Neuronal stem cell (in vitro differentiated cells): ENCODE measurements at places on chromosomes 7 and 10.

- no peak for DNase-seq
These were observed 24.7 kb upstream of the GRID1 start for GRCh38 chr10:86391236-86391840.

- no peak for DNase-seq
These were observed 47.4 kb upstream of the MTURN start for GRCh38 chr7:30087371-30087770.

GRCh38 chr7:38052786-38053185, 125.3 kb upstream of the STARD3NL start:
- no peak for DNase-seq

DNA sequence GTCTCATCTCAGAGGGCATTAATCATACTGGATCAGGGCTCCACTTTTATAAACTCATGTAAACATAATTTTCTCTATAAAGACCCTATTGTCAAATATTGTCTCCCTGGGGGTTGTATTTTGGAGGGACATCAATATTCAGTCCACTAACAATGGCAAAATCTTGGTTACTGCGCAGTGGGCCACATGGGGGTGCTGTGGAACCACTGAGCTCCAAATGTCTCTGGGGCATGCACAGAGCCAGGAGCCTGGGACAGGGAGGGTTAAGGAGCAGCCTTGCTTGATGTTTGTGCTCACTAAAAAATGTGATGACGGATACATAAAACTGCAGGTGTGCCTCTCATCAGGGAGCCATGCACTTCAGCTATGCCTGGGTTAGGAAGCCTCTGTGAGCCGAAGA, 62.1 kb upstream of the PRSS58 start:
- DNase-seq, result no peak

GRCh38 chr10:50367732-50368131, 116.4 kb upstream of the ASAH2 start:
- DNase-seq, result no peak
